ENCODE measurements at places on chromosomes 5 and 9.

- DNase-seq, result no peak
These were observed 271.3 kb downstream of the ZSWIM6 start for GRCh38 chr5:61603211-61603908.

- no peak for DNase-seq
These were observed 355.4 kb upstream of the SLC24A2 start for GRCh38 chr9:20144197-20144596.

DNA sequence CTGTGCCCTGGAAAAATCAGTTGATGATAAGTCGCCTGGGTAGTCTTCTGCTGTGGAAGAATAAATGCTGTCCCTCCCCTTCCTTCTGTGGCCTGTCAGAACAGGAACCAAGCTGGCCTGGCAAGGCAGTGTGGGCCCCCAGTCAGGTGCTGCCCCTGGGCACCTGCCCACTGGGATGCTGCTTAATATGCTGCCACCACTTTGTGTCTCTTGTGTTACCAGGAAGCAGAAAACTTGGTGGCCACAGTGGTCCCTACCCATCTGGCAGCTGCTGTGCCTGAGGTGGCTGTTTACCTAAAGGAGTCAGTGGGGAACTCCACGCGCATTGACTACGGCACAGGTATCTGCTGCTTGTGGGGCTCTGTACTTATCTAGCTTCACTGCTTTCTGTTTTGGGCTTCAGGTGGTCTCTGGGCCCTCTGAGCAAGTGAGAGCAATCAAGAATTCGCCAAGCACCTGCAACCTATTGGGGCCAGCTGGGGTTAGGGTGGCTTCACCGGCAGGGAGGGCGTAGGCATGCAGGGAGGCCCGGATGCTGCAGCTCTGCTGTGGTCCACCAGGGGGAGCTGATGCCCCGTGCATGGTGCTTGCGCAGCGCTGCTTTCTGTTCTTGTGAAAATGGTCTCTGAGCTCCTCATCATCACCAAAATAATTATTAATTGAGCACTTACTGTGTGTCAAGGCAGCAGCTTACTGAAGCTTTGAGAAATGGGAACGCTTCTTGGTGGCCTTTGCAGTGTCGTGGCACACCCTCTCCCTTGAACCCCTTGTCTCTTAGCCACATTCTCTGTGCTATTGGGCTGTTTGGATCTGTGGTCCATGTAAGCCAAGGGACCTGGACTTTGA is 20.3 kb downstream of the PTPA start:
- DNase-seq, result peak; percentile 86

DNA sequence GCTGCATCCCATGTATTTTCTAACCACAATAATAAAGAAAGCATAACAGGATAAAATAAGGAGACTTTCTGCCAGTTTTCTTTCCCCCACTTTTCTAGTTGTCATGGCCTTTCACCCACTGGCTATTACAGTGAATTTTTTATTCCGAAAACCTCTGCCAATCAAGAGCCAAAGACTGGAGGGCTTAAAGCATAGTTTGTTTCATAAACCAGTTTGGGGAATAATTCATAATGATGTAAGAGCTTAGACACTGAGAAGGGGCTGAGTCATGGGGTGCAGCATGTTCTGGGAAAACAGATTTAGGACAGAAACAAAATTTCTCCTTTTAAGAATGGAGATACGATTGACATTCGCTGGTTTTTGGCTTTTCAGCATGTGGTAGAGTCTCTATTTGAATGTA is 4.4 kb upstream of the GLIPR2 start:
- DNase-seq, result no peak

DNA sequence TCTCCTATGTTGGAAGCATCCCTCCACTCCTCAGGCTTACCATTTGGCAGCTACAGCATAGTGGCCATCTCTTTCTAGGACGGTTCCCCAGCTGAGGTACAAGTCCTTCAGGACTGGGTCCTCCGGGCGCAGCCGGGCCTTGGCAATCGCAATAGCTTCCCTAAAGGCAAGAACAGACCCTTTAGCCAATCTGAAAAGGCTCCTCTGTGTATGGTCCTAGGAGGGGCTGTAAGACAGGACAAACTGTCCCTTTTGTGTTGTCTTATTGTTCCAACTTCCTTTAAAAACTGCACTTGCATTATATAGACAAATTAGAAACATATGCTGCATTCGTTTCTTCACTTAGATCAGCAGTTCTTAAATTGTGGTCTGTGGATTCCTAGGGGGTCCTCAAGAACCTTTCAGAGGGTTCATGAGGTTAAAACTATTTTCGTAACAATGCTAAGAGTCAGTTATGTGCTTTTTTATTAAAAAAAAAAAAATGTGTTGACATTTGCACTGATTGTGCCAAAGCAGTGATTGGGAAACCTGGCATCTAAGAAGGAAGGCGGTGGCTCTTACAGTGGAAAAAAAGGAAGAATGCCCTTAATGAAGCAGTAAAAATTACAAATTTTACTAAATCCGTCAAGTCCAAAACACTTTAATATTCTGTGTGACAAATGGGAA is 38.7 kb downstream of the GEMIN5 start:
- DNase-seq, result no peak

DNA sequence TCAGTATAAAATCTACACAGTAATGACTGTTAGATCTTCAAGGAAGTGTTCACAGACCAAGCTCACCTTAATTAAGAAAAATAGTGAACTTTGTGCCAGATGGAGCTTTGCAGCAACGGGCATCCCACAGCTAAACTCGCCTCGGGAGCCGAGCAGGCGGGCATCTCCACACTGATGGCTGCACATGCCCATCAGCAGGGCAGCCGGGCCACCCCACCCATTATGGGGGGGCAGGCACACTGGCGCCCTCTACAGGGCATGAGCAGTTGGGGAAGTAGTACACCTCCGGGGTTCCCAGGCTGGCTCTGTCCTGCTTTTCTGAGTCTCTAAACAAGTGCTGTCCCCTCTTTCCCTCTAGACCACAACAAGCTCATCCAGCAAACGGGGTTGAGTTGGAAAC is 21.6 kb downstream of the ANKS6 start:
- no peak for DNase-seq

DNA sequence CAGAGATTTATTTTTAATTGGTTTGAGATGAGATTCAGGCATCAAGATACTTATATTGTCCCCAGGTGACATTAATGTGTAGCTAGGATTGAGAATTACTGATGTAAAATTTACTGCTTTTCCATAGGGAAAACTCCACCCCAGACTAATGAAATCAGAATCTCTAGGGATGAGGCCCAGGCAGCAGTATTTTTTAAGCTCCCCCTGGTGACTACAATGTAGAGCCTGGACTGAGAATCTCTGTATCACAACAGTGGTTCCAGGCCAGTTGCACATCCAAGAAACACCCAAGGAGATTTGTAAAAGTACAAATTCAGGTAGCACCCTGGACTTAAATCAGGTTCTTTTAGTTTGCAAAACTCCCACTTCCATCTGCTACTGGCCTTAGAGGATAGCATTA is 185.7 kb downstream of the MARCHF11 start:
- no peak for DNase-seq

DNA sequence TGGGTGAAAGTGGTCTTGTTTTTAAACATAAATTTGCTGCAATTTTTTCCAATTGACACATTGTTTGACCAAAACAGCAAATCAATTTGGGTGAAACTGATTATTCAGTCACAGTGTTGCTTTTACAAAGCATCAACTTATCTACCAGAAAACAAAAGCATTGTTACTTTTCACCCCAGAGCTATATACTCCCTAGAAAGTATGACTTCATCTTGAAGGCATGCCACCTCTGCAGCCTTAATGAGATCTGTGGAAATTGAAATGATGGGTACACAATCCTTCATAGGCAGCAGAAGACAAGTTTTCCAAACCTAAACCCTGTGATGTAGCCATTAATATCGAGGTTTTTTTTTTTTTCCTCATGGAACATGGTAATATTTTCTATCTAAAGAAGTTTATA is 615.9 kb downstream of the CHSY3 start:
- no peak for DNase-seq

DNA sequence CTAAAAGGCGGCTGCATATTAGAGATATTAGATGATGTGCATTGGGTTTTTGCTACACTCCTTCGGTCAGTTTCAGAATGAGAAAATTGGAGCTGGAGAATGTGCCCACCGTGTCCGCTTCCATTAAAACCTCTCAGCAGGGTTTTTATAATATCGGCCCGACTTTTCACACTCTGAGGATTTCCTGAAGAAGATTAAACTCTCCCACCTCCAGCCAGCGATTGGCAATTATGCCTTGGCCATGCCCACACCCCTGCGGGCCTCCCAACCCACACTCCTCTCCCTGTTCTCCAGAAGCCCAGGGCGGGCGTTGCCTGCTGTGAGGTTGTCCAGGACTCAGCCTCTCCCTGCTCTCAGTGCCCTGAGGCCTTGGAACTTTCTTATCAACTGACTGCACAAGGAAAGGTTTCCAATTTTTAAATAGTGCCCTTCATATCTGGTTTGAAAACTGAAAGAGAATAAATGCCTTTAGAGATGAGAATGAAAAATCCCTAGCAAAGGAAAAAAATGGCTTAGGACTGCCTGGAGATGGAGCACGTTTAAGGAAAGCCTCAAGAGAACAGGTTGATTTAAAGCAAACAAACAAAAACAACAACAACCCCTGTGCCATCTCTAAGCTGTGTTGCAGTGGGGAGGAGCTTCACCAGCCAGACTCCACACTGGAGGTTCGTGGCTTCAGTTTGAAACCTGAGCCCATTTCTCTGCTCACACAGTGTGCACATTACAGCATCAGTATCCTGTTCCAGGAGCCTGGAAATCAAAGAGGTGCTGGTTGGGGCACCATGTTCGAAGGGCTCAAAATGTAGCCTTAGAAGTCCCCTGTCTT is 292.9 kb downstream of the NSG2 start:
- no peak for DNase-seq

GRCh38 chr9:123191680-123192079 is 76.7 kb downstream of the STRBP start:
- DNase-seq, result no peak

DNA sequence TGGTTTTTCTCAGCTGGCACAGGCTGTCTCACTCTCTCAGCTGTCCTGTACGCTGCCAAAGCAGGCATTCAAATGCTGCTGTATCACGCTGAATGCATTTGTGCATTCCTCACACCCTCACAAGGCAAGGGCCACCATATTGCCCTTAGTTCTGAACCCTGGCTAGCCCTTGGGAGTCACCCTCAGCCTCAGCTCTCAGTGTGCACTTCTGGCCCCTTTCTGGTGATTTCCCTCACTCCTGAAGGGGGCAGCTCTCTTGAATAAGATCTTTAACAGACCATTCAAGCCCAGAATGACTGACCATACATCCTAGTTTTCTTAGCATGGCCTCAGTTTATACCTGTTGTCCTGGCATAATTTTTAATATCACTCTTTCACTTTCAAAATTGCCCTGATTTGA is 84.3 kb downstream of the HTR1A start:
- DNase-seq, result no peak

- no peak for DNase-seq
These were observed 246.3 kb downstream of the IRX2 start for GRCh38 chr5:2505217-2505616.

DNA sequence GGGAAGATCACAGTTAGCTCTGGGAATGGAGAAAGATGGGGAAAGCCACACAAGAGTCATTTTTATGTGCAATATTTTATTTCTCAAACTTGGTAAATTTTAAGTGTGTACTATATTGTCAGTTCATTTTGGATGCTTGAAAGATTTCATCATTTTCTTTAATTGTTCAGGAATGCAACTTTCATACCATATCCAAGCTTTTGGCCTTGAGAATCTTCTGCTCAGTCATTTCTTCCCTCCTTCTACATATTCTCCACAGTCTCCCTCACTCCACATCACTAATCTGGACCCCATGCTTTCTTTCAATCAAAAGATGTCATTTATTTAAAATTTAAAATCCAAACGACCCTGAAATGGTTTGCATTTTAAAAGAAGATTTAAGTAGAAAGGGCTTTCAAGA is 135.4 kb downstream of the FAM114A2 start:
- DNase-seq, result no peak

DNA sequence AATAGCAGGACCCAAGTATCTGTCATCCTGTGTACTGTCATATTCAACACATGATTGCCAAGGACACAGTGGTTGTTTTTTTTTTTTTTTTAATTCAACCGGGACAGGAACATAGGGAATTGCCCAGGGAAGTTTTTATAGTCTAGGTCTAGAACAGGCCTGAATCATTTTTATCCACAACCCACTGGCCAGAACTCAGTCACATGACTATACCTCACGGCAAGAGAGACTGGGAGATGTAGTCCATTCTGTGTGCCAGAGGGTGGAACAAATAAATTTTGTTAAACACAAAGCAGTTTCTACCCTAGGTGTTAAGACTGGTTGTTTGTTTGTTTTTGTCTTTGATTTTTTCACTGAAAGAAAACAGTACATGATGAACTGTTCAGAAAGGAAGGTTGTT is 105.8 kb upstream of the SMARCA2 start:
- no peak for DNase-seq

- no peak for DNase-seq
These were observed 20.3 kb upstream of the NINJ1 start for GRCh38 chr9:93154293-93154903.

GRCh38 chr5:74393943-74394342 is 246.6 kb downstream of the ENC1 start:
- no peak for DNase-seq

- no peak for DNase-seq
These were observed 34.9 kb downstream of the PTGES start for GRCh38 chr9:129717991-129718390.

DNA sequence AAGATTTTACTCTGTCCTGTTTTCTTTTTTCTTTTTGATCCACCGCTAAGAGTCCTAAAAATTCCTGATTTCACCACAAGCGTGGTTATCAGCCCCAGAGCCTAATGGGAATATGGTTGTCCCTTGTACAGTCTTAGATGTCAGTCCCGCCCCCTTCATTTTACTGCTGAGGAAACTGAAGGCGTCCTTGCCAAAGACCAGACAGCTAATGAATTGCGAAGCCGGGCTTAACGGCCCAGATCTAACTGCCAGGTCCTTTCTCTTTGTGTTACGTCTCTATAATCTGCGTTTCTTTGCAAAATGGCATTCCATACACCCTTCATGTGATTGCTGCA is 497 bp downstream of the NSA2 start:
- peak; percentile 35 for DNase-seq

GRCh38 chr9:137365552-137366444 is 57.2 kb downstream of the EXD3 start:
- no peak for DNase-seq

DNA sequence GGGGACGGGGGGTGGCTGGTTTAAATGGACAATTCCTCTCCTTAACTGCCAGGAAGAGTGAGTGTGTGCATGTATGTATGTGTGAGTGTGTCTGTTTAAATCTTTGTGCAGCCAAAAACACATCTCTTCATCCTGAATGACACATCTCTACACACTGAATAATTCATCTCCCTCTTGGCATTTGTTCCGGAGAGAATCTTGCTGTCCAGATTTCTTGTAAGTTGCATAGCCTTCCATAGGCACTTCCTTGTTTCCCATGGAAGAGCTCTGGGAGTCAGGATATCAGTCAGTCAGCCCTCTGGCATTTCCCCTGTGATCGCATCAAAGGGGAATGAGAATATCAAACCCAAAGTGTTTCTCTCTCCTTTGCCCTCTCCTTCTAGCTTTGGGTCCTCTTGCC is 74.7 kb downstream of the WWC1 start:
- no peak for DNase-seq

GRCh38 chr5:11000515-11001353 is 239.7 kb upstream of the DAP start:
- no peak for DNase-seq

Measured in liver (tissue), 10 donors.